HuH-7 (cell line): ENCODE measurements at places on chromosomes 13 and 19.

GRCh38 chr19:23799321-23799720, 40.6 kb upstream of the ZNF681 start:
- no peak for DNase-seq

- DNase-seq, result peak; percentile 23
These were observed 339.0 kb downstream of the RFC3 start for GRCh38 chr13:34156841-34157365.

- no peak for DNase-seq
These were observed 676.2 kb downstream of the GPC5 start for GRCh38 chr13:92074658-92075057.

GRCh38 chr13:61880578-61881283, 465.1 kb upstream of the PCDH20 start:
- DNase-seq, result peak; percentile 2

DNA sequence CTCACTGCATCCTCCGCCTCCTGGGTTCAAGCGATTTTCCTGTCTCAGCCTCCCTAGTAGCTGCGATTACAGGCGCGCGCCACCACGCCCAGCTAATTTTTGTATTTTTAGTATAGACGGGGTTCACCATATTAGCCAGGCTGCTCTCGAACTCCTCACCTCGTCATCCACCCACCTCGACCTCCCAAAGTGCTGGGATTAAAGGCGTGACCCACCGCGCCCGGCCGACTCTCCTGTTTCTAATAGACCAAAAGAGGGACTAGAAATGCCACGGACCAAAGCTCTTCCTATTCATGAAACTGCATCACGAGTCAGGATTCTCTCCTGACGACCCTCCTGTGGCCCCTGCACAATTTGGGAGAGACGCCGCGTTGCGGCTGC, 563 bp downstream of the ZNF43 start:
- DNase-seq, result no peak

- DNase-seq, result no peak
These were observed 20.5 kb downstream of the CARS2 start for GRCh38 chr13:110685305-110686020.

DNA sequence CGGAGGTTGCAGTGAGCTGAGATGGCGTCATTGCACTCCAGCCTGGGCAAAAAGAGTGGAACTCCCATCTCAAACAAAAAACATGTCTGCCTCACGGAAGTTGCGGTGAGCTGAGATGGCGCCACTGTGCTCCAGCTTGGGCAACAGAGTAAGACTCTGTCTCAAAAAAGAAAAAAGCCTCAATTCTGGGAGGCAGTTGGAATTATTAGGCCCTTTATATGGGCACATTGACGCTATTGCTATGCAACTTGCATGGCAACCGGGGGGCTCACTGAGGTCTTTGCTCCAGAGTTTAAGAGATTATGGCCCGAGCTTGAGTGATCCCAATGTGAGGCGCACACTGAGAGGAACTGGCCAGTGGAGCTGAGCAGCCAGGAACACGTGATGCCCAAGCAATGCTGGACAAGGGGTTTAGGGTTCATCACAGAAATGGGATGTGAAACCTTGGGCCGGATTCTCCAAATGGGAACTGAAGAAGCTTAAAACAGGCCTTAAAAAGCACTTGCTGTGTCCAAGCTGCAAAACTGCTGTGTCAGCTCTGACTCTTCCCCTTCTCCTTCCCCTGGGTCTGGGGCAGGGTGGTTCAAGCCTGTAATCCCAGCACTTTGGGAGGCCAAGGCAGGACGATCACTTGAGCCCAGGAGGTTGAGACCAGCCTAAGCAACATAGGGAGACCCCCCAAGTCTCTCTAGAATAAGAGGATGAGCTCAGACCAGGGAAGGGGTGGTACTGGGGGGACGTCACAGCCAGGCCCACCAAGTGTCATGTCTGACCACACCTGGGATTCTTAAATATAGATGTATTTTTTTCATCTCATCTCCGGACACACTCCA, 2.5 kb downstream of the FTL start:
- DNase-seq, result no peak

DNA sequence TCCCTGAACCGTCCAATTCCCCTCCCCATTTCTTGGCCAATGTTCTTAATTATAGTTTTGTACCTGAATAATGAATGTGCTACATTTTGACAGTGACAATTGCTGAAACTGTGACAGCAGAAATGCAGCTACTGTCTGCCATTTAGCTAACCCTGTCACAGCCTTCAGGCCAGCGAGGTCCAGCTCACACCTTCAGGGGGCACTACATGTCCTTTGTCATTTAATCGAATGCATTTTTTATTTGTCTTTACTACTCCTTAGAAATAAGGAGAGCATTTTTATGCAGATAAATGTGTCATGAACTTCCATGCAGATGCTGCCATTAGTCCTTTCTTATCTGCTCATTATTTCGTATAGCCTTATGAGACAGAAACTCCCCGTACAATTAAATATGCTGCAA, 159.9 kb downstream of the MZT1 start:
- DNase-seq, result no peak

DNA sequence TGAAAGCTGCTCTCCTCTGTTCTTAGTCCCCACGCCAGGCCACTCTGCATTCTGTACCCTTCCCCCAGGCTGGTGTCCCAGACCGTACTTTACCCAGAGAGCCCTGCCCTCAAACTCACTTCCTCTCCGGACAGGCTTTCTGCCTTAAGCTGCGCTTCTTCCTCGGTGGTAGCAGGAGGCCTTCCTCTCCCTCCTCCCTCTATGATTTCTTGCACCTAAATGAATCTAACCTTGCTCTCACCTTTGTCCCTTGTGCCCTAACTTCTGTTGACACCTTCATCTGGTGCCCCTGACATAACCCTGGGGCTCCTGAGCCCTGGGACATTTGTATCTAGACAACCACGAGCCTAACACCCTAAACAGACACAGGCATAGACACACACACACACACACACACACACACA, 29.6 kb upstream of the CEACAM21 start:
- DNase-seq, result no peak

DNA sequence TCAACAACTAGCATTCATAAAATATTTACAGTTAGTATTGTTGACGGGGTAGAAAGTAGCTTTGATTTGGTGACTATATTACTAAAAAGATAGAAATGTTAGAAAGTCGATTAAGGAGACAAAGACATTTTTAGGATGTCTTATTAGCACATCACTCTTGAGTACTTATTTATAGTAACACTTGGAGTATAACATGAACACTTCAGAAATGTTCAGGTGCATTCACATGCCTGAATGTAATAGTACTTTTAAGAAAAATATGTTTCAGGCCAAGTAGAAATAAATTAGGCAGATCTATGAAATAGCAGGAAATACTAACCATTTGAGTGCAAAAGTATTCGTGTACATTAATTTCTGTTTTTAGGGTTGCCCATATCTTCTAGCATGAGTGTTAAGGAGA, 70.4 kb downstream of the CDK8 start:
- DNase-seq, result no peak

DNA sequence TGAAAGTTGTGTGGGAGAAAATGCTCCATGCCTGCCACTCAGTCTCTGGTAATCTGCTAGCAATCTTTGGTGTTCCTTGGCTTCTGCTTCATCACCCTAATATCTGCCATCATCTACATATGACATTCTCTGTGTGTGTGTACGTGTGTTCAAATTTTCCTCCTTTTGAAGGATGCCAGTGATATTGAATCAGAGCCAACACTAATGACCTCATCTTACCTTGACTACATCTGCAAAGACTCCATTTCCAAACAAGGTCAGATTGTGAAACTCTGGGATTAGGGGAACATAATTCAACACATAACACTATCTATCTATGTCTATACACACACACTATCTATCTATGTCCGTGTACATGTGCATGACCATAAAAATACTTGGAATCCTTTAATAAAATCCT, 81.4 kb upstream of the IRS2 start:
- no peak for DNase-seq

DNA sequence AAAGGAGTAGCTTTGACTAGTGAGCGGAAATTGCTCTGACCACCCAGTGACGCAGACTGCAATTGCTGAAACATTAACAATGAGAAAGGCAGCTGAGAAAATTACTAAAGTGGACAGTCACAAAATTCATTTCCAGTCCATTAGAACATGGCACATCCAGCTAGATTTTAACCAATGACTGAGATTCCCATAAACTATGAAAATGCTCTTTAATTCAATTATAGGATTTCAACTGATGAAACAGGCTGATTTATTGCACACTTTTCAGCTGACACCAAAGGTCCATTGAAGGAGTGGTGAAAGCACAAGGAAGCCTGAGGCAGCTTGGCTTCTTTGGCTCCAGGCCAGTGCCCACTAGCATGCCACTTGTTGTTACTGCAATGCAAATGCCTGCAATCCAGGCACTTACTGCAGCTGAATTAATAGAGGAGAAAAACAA, 933.4 kb downstream of the SLITRK6 start:
- DNase-seq, result no peak

DNA sequence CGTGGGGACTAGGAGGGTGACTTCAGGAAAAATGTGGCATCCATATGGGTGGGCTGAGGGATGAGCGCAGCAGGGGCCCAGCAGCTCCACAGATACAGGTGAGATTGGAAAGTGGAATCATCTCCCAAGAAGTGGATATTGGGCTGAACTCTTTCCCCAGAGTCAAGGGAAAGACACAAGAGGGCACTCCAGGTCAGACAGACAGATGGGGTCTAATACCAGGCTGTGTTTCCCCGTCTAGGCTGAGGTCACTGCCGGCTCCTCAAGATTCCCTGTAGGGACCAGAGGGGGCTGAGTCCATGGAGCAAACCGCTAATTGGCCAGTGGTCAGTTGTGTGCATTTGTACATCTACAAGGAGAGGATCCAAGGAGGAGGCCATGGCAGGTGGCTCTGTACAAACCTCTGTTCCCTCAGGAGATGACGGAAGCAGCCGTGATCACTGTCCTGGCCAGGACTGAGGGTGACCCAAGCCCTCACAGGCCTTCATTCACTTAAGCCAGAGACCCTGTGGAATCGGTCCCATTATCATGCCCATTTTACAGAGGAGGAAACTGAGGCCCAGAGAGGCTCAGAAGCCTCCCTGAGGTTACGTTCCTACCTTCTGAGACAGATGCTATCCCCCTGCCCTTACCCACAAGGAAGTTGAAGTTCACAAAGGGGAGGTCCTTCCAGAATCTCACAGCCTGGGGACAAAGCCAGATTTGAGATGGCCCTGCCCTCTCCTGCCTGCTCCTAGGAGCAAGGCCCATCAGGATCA, 14.9 kb upstream of the IGLON5 start:
- DNase-seq, result no peak
